ENCODE measurements at places on chromosomes 6 and 20.

GRCh38 chr6:157440171-157440570 lies 59.2 kb downstream of the ZDHHC14 start:
- DNase-seq: no peak

DNA sequence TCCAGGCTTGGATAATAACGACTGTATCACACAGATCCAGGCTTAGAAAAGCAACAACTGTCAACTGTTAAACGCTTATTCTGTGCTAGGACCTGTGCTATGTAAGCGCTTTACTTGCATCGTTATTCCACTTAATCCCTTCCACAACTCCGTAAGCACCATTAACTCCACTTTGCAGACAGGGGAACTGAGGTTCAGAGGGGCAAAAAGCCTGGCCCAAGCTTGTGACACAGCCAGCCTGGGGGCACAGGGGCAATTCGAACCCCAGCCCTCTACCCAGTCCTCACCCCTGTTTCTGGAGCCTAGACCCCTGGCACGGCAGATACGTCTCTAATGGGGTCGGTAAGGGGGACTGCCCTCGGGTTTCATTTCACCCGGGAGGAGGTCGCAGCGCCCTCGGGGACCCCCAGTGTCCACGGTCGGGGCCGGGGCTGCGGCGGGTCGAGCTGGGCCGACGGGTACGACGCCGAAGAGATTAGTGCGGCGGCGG lies 411 bp downstream of the DSN1 start:
- DNase-seq: no peak

DNA sequence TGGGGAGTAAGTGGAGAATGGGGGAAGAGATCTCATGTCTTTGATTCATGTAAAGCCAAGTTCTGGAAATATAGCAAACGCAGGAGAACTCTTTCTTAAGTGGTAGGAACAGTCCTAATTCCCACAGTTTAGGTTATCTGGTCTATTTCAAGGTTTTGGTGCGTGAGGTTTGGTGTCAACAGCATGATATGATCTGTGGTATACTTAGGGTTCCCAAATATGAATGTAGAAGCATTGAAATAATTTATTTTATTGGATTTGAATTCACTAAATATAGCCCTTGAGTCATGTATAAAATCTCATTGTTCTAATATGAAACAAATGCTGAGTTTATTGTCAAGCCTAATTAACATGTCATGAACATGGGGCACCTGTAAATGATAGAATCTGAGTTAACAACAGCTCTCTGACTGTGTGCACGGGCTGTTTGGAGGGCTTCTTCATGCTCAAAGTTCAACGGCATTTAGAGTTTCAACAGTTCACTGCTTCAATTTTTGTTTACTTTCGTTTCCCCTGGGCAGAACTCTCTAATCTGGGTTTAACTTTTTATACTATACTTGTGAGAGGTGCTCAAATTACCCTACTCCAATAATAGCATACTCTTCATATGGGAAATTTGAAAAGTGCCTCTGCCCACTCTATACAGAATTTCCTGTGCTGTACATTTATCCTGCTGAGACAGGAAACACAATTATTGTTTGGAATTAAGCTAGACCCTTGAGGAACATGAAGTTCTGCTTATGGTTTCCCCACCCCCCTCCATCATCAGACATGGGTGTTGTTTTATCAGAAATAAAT lies 236.3 kb upstream of the ZNF217 start:
- no peak for DNase-seq

DNA sequence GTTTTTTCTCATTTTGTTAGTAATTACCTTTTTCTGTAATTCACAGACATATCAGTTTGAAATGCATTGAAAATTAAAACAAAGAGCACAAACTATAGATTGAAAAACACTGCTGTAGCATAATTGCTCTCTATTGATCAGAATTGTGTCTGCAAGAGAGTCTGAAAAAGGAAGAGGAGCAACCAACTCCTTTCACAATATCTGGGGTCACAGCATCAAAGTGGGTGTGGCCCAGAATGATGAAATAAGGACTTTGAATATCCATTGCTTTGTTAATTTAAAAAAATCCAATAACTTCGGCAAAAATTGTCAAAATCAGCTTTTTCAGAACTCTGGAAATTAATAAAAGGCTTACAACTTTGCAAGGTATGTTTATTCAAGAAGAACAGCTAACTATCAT lies 99.2 kb downstream of the MYLK4 start:
- no peak for DNase-seq

- no peak for DNase-seq
Measured at GRCh38 chr20:35436177-35436573, 1.9 kb downstream of the GDF5 start.

- no peak for DNase-seq
Measured at GRCh38 chr6:143513410-143513809, 1.9 kb upstream of the FUCA2 start.

DNA sequence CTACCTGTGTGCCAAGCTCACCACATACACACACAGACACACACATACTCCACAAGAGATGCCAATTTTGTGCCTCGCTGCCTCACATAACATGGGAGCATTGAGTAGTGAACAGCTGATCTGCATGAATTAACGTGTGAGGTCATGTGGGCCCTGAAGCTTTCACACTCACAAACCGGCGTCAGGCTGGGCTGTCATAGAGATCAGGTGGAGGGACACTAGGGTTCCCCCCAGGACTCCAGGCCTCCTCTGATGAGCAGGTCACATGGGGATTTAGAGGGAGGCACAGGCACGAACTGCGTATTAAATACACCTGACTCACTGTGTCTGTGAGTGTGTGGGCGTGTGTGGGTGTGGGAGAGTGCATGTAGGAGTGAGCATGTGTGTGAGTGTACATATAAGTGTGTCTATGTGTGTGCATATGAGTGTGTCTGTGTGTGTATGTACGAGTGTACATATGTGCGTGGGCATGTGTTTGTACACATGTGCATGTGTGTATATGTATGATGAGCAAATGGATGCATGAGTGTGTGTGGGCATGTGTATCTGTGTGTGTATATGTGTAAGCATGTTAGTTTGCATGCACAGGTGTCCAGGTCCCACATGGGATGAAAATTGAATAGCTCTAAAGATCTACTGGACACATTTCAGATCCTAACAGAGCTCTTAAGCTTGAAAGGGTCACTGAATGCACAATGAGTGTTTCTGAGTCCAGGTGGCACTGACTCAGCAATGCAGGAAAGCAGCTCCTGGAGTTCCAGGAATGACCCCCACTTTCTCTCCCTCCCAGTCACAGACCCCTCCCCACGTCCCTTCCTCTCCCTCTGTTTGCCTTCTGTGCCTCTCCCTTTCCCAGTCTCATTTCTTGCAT lies 336.6 kb downstream of the PREX1 start:
- no peak for DNase-seq

GRCh38 chr20:51154708-51155690 lies 132.1 kb upstream of the KCNG1 start:
- no peak for DNase-seq

DNA sequence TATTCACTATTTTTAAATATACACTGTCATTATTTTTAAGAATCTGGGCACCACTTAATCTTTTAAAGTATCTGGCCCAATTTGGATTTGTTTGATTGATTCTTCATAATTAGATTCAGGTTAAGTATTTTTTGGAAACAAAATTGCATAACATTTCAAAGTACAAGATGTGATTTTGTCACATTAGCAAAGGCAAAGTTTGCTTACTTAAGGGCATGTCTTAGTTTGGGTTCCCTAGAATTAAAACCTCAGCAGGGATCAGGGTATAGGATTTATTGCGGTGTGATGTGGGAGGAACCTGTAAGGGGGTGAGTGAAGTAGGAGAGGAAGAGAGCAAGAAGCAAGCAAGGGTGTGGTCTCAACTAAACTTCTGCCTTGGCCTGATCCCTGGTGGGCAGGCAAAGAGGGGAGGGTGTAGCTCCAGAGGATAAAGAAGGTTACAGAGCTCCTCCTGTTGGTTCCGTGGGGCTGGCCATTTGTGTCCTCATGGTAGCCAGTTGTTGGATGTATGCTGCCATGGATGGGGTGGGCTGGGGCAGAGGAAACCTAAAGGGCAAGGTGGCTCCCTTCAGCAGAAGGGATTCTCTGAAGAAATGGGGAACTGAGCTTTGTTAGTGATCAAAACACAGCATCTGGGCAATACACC lies 668.7 kb upstream of the SLC35B3 start:
- DNase-seq: no peak

DNA sequence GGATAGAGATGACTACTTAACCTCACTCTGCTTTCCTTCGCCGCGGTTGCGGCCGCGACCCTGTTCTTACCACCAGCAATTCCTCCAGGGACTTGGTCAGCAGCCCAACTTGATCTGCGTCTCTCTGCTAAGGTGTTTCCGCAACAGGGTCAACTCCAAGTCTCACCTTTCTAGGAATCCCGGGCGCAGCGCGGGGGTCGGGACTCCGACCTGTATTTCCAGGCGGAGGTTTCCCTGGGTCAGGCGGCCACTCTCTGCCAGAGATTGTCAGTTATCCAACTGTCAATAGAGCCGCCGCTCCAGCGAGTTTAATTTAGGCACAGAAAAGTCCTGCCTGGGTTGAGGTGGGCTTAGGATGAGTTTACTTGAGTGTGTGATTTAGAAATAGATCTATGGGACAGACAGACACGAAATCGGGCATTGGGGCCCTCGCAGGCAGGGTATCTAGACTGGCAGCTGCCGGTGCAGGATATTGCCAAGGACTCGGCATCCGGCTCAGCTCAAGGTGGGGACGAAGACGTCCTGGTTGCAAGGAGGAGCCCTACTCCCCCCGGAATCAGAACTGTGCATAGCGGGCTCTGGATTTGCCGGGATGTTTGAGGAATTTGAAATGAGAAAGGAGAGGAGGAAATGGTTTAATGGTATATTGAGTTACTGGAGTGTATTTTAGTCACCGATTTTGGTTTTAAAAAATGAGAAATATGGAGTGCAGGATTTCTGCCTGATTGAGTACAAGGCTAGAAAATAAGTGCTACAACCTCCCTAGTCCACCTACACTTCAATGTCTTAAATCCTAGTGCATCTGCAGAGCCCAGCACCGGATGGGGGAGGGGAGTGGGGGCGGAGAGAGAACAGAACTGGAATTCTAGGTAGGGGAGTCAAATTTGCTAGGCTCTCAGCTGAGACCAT lies 23.7 kb downstream of the POM121L2 start:
- DNase-seq: no peak

- no peak for DNase-seq
Measured at GRCh38 chr6:128065072-128065471, 164.2 kb upstream of the THEMIS start.

GRCh38 chr6:3762359-3762758 lies 10.8 kb upstream of the PXDC1 start:
- no peak for DNase-seq

- no peak for DNase-seq
Measured at GRCh38 chr6:89360415-89360999, 8.0 kb upstream of the UBE2J1 start.

- DNase-seq: no peak
Measured at GRCh38 chr20:3156811-3157619, 2.6 kb downstream of the FASTKD5 start.

DNA sequence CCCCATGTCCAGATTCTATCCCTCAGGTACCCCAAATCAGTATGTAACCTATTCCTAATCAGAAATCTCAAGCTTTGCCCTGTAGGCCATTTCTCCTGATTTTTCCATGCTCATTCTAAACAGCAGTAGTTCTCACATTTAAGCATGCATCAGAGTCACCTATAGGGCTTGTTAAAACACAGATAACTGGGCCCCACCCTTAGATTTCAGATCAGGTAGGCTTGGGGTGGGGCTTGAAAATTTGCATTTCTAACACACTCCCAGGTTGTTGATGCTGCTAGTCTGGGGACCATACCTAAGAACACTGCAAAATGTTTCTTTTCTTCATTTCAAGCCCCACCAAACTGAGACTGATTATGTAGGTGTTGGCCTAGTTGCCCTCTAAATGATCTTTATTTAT lies 621.2 kb upstream of the FLRT3 start:
- DNase-seq: no peak

DNA sequence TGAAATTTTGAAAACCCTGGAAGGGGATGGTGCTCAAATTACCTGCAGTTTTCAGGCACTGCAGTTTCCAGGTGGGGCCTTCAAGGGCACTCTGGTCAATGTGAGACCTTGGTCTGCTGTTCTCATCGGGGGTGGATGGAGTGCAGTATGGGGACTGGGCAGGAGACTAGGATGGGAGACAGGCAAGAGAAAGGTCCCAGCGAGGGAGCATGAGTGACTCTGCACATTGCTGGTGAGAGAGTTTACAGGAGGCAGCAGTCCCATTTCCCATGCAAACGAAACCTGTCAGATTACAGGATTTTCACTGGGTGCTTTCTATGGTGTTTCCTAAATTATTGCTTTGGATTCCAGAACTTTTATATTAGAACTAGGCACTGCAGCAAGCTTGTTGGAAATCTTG lies 73.5 kb upstream of the DTNBP1 start:
- DNase-seq: no peak

DNA sequence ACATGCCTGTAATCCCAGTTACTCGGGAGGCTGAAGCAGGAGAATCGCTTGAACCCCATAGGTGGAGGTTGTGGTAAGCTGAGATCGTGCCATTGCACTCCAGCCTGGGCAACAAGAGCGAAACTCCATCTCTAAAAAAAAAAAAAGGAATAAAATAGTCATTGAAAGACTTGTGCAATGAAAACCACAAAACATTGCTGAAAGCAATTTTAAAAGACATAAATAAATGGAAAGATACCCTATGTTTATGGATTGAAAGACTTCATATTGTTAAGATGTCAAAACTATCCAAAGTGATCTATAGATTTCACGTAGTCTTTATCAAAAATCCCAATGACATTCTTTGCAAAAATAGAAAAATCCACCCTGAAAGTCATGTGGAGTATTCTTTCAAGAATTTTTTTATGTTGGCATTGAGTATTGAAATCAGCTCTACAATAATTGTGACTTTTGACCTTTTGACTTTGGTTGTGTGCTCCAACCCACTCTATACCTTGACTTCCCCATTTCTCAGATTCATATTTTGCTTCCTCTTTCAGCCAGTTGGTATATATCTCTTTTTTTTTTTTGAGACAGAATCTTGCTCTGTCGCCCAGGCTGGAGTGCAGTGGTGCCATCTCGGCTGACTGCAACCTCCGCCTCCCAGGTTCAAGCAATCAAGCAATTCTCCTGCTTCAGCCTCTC lies 45.5 kb upstream of the SLC23A2 start:
- DNase-seq: no peak

Data from NCI-H1436 treated with DMSO at 0.1 percent for 48 hours (cell line).